ENCODE measurements at places on chromosomes 5 and 9. TPM values are rescaled to one million over a fixed set of nuclear protein-coding genes. Genes with fewer than 3 reads are reported as not detected.

The IFNW1 gene
- total RNA-seq = not detected

The TNC gene
- 364 TPM for total RNA-seq

The SET gene
- 611 TPM for total RNA-seq

The BTNL3 gene
- not detected for total RNA-seq

The PHYHD1 gene
- 3.4 TPM for total RNA-seq

The CDKN2AIPNL gene
- total RNA-seq = 23.6 TPM

The IL9 gene
- total RNA-seq = not detected

The TAF11L10 gene
- total RNA-seq = not detected

The FOXD1 gene
- total RNA-seq = 3.2 TPM

The IFNK gene
- total RNA-seq = 0.12 TPM

The GHR gene
- 2.5 TPM for total RNA-seq

The ZFP2 gene
- total RNA-seq = 0.22 TPM

The EDIL3 gene
- total RNA-seq = 4.8 TPM

The CATSPER3 gene
- total RNA-seq = 0.12 TPM

The CFAP90 gene
- total RNA-seq = not detected

The PRDM9 gene
- not detected for total RNA-seq

The GDNF gene
- 0.25 TPM for total RNA-seq

The CERCAM gene
- total RNA-seq = 57.0 TPM

The NAIF1 gene
- 11.1 TPM for total RNA-seq

The MIER3 gene
- 18.4 TPM for total RNA-seq

The PANK3 gene
- total RNA-seq = 54.6 TPM

The TMEM141 gene
- total RNA-seq = 52.2 TPM

The PCDHB8 gene
- total RNA-seq = 0.11 TPM

The BTNL9 gene
- total RNA-seq = not detected

The IFNB1 gene
- not detected for total RNA-seq

The GLIPR2 gene
- total RNA-seq = 83.1 TPM

The NDUFS6 gene
- 49.5 TPM for total RNA-seq

The LEAP2 gene
- total RNA-seq = 0.11 TPM

The DBH gene
- total RNA-seq = not detected

The IFNA13 gene
- not detected for total RNA-seq

The CCDC69 gene
- 2.0 TPM for total RNA-seq

The AHRR gene
- total RNA-seq = 26.7 TPM

The FBXL7 gene
- 4.2 TPM for total RNA-seq

The FUT7 gene
- total RNA-seq = not detected

The TCF7 gene
- total RNA-seq = 0.37 TPM

The PCAT7 gene
- total RNA-seq = not detected

The PCDHGA2 gene
- total RNA-seq = 0.89 TPM

The FBP1 gene
- not detected for total RNA-seq

The ORM2 gene
- total RNA-seq = not detected

The ENHO gene
- not detected for total RNA-seq

The TRIP13 gene
- 86.3 TPM for total RNA-seq

The SNCAIP gene
- 69.9 TPM for total RNA-seq

The FGF1 gene
- 4.0 TPM for total RNA-seq

The CTNND2 gene
- total RNA-seq = not detected

The HACD4 gene
- 9.1 TPM for total RNA-seq

The CTNNAL1 gene
- 239 TPM for total RNA-seq

The TNFSF15 gene
- 3.0 TPM for total RNA-seq

The TICAM2 gene
- 7.6 TPM for total RNA-seq

The KCNMB1 gene
- total RNA-seq = under 0.01 TPM

The TMEM252 gene
- not detected for total RNA-seq

The SLC34A1 gene
- total RNA-seq = not detected

The TMOD1 gene
- 0.87 TPM for total RNA-seq

The FBXO10 gene
- total RNA-seq = 15.5 TPM
